ENCODE measurements at places on chromosomes 6 and 20. TPM values are rescaled to one million over a fixed set of nuclear protein-coding genes. Genes with fewer than 3 reads are reported as not detected.

- DNase-seq = no peak
These were observed 76.0 kb downstream of the JPH2 start for GRCh38 chr20:44110816-44111568.

- DNase-seq = no peak
These were observed 43.5 kb upstream of the TIAM2 start for GRCh38 chr6:154951345-154952200.

- no peak for DNase-seq
These were observed 384.9 kb downstream of the MAFB start for GRCh38 chr20:40304119-40304613.

DNA sequence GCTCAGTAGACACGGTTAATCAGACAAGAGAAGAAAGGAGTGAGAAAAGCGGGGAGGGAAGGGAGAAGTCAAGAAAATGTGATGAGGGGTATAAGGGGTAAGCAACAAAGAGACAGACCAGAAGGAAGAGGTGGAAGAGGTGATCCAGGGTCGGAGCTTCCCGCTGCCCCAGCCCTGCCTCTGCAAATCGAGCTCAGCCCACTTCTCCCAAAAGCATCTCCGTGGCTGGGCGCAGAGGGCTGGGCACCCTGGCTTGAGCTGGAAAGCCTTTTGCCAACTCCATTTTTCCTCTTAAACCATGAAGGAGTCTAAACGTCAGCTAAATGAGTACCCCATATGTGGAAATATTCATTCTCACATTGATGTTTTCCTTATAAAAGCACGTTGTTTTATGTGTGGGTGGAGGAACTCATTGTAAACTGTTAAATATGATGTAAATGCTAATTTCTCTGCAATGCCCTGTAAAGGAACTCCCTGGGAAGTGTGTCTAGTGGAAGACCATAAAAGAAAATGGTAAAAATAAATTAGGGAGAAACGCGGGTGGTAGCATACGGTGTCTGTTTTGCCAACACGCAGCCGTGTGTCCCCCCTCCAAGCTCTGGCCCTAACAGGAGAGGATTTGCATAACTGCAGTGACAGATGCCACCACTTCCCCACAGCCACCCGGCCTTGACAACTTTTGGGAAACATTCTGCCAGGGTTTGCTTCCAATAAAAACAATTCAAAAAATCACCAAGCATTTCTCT, 55.2 kb upstream of the MAFB start:
- DNase-seq = no peak

DNA sequence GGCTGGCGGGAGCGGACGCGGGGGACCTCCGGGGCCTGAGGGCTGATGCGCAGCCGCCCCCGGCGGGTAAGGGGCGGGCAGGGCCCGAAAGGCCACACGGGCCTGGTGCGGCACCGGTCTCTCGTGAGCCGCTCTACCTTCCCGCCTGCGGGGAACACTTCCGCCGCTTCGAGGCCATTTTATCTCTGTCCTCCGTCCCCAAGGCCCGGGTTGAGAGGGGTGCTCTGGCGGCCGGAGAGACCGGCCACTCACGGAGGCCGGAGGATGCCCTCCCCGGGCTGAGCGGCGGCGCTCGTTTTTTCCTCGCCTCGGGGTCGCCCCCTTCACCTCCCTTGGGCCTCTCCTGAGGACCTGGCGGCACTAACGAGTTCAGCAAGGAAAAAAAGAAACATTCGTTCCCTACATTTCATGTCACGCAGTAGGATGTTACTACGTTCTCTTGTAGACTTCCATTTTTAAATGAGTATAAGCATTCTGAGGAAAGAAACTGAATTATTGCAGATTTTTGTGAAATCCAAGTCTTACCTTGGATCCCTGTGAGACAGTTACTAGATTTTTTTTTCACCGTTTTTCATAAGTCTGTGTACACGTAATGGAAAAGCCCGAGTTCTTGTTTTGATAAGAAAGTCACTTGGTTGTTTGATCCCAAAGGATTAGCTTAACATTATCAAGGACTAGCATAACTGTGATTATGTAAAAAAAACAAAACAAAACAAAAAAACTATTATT, 575 bp downstream of the WTAP start:
- DNase-seq = no peak

The CDKN1A gene
- total RNA-seq = 171 TPM

The POU3F2 gene
- total RNA-seq = not detected

The SALL4 gene
- not detected for total RNA-seq

All from IMR-90 (cell line).